CD4-positive, alpha-beta T cell treated with Interleukin-10 for 1 hour (primary cell): ENCODE measurements at places on chromosomes 16 and 17.

- DNase-seq, result no peak
Measured at GRCh38 chr16:57988929-57989328, 11.5 kb downstream of the ZNF319 start.

- DNase-seq, result no peak
Measured at GRCh38 chr16:4091240-4092012, 24.8 kb downstream of the ADCY9 start.

GRCh38 chr17:80359422-80360110 is 55.4 kb upstream of the ENDOV start:
- DNase-seq, result no peak

GRCh38 chr17:13462673-13463124 is 139.0 kb downstream of the HS3ST3A1 start:
- no peak for DNase-seq
